Activated T-helper 9 cell treated with anti-CD3 and anti-CD28 coated beads, Interleukin-2, amount 50 U/mL, for 16 hours (primary cell): ENCODE measurements at places on chromosomes 7 and 10.

- no peak for DNase-seq
Measured at GRCh38 chr10:69963835-69964710, 88.6 kb upstream of the MACROH2A2 start.

DNA sequence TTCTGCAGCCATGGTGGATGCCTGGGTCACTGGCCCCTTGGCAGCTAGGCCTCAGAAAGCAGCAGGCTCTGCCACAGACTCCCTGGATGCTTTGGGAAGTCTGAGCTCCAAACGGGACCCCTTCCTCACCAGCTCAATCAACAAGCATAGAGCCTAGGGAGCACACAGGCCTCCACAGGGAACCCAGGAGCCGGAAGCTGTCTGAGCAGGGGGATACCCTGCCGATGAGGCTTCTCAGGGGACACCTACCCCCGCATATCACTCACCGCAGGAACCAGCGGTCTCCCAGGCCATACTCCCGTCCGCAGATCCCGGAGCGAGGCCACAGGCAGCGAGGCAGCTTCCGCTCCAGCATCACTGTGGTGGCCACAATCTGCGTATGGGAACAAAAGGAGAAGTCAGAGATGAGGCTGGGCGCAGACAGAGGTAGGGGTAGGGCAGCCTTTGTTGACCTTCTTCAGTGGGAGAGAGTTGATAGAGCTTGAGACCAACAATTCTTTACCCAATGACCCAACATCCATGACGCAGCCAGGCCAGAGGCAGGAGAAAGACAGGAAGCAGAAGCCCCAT lies 13.4 kb downstream of the TRPV6 start:
- no peak for DNase-seq

DNA sequence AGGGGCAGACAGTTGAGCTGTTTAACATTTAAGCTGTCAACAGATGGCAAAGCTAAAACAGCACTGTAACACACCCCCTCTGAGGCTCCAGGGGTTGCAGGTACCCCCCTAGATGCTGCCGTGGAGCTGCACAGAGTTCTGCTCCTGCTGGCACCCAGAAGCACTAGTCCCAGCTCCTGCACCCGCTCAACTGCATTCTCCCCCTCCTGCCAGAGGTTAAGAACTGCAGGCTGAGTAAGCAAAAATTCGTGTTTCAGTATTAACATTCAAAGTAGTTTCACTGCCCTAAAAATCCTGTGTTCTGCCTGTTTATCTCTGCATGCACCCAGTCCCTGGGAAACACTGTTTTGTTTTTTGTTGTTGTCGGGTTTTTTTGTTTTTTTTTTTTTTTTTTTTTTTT lies 790.8 kb upstream of the KCND2 start:
- no peak for DNase-seq

DNA sequence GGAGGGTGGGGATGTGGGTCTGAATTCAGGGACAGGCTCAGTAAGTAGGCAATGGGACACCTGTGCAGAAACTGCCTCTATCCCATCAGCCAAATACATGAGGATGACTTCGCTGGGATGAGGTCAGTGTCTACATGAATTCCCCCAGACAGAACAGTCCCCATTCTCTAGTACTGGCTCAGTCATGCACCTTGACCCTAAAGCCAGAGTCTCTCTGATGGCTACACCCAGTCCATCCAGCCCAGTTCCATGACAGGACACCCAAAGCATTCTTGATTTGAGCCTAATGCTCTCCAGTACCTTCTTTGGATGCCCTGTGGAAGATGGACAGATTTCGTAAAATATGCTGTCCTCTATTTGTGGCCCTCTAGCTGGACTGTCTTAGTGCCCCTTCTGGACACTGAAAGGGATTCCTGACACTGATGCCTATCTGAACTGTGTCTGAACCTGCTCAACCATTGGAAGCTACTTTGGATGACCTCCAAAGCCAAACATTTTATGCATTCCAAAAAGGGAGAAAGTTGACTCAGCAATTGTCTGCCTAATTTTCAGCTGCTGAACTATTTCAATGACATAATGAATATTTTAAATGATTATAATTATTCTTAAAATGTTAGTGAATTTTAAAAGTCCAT lies 14.6 kb downstream of the SFRP4 start:
- no peak for DNase-seq

DNA sequence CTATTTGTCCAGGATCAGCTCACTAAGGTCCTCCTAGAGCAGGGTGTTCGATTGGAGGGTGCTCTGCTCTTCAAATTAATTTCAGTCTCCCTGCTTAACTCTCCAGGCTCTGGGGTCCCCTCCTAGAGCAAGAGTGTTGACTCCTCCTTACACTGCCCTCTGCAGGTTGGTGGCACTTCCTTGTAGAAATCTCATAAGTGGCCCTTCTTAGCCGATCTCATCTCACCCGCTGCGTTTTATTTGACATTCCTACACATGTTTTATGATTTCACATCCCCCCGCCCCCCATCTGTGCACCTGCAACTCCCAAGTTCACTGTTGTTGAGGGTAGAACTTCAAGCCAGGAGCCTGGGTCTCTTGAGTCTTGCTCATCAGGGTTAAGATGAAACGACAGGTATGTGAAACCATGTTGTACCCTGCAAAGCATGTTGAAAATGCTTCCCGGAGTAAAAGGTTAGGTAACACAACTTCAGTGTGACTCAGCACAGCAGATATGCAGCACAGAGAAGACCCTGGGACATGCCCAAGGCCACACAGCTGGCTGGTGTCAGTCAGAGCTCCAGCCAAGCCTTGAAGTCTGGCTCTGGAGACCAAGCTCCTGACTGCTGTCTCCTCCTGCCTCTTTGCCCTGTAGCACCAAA lies 171.2 kb downstream of the PRKAG2 start:
- no peak for DNase-seq

DNA sequence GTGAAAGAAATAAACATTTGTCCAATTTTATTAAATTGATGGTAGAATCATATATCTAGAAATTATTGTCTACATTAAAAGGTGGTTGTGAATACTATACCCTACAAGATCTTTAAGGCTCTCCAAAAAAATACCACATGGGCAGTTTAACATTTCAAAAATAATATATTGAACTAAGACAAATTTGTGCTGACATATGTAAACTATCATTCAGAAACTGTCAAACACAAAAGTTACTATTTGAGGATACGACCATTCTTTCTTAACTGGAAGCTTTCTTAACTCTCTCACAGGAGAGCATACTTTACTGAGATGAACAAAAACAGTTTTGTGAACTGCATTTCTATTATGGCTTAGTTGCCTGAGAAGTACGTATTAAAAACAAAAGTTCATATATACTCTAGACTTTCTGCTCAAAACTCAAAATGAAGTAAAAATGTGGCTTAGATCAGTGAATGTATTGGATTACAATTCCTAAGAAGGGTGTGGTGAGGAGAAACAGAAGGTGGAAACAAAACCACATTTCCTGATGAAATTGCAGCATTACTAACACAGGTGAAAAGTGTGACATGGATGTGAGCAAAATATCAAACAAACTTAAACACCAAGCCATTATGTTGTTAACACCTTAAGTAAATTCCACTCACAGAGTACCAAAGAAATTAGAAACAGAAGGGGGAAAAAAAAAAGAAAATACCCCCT lies 138.5 kb downstream of the SEMA3A start:
- DNase-seq = no peak

DNA sequence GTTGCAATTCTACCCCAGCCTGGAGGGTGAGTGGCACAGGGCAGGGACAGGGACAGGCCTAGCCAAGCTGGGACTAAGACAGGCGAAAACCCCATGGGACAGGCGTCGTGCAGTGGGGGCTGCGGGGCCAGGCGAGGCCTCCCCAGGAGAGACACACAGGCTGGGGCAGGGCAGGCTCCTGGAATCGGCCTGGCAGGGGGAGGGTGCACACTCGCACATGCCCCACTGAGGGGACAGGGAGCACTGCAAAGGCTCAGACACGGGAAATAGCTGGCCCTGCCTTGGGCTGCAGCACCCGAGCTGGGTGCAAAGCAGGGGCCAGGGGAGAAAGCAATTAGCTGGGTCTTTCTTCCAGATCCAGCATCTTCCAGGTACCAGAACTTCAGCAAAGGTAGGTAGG lies 10.4 kb downstream of the LAT2 start:
- DNase-seq = no peak

- no peak for DNase-seq
Measured at GRCh38 chr10:22016046-22016705, 12.6 kb upstream of the DNAJC1 start.

DNA sequence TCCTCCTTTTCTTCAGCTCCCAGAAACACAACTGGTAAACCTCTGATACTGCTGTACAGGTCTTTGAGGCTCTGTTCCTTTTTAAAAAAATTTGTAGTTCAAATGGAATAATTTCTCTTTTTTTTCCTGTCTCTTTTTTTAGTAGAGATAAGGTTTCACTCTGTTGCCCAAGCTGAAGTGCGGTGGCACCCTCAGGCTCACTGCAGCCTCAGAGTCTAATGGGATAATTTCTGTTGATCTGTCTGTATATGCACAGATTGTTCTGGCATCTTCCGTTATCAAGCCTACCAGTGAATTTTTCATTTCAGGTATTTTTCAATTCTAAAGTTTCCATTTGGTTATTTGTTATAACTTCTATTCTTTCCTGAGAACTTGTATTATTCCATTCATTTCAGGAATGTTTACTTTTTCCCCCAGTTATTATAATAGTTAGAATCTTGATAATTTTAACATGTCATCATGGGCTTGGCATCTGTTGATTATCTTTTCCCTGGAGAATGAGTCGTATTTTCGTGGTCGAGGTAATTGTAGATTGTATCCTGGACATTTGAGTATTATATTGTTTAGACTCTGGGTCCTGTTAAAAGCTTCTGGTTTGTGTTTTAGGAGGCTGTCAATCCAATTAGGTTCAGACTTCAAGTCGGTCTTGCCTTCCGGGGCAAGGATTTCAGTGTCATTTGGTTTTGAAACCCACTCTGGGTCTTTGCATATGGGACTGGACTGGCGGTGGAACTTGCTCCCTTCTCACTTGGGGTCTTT lies 24.5 kb downstream of the CRCP start:
- DNase-seq = no peak

DNA sequence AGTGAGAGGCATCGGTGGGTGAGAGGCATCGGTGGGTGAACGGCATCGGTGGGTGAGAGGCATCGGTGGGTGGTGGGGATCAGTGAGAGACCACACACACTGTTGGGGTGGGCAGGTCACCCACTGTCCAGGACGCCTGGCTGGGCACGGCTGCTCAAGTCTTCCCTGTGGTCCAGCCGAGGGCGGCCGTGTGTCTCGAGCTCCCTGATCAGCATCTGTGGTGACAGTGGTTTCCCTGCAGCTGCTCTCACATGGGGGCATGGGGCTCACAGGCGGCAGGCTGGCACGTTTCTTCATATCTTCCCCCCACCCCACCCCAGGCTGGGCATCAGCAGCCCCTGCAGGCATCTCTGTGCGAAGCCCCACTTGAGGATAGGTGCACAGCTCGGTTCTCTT lies 78.2 kb downstream of the NKX6-2 start:
- DNase-seq = no peak

- no peak for DNase-seq
Measured at GRCh38 chr7:98879979-98880315, 1.6 kb downstream of the TRRAP start.

- DNase-seq = no peak
Measured at GRCh38 chr10:52221923-52222322, 92.2 kb upstream of the DKK1 start.

GRCh38 chr10:560314-560992 lies 129.0 kb downstream of the DIP2C start:
- no peak for DNase-seq

GRCh38 chr10:88886557-88886956 lies 6.5 kb downstream of the STAMBPL1 start:
- no peak for DNase-seq

- no peak for DNase-seq
Measured at GRCh38 chr7:39971924-39972323, 21.9 kb downstream of the CDK13 start.

GRCh38 chr7:2476298-2476697 lies at the start of gene GRIFIN:
Gene GRIFIN, minus strand, starts transcription at chr7:2476398. Its CDS starts 15 bp downstream, at chr7:2476383.
- DNase-seq = no peak

- DNase-seq = no peak
Measured at GRCh38 chr7:158595068-158595467, 7.4 kb upstream of the PTPRN2 start.

DNA sequence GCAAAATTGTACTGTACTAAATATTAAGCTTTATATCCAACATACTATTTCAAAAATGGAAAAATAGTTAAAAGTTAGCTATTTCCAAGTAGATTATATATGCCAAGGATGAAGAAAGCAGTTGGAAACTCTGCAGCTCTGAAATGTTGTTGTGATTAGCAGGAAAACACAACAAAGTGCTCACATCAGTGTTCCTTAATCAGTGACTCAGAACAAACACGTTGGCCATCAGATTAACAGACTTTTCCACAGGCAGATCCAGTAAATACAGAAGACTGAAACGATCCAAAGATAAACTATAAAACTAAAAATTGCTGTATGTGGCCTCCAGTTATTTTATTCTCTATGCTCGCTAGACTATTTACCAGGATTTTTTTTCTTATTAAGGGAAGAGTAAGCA lies 99.6 kb upstream of the SEMA3D start:
- no peak for DNase-seq

DNA sequence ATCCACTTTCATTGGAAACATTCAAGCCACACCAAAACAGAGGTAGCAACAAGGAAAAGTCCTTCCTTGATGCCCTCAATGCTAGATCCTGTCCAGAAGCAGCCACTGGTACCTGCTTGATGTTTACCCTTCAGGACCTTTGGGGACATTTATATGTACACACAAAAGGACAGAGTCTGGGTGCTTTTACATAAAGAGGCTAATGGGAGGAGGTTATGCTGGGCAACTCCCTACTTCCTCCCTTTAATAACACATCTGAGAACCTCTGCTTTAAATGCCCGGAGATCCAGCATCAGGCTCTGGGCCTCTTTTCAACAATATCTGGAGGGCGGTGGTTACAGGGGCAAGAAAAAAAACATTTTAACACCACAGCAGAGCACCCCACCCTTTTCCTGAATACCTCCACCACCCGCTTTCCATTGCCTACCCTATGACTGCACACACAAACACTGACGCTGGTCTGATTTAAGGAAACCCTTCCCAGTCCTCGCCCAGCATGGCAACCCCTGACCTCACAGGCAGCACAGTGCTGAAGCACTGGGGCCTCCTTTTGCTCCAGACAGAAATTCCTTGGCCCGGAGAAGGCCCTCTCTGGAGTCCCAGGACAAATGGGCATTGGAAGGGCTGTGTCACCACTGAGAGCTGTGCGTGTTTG lies 39.3 kb upstream of the DUSP5 start:
- DNase-seq = no peak

DNA sequence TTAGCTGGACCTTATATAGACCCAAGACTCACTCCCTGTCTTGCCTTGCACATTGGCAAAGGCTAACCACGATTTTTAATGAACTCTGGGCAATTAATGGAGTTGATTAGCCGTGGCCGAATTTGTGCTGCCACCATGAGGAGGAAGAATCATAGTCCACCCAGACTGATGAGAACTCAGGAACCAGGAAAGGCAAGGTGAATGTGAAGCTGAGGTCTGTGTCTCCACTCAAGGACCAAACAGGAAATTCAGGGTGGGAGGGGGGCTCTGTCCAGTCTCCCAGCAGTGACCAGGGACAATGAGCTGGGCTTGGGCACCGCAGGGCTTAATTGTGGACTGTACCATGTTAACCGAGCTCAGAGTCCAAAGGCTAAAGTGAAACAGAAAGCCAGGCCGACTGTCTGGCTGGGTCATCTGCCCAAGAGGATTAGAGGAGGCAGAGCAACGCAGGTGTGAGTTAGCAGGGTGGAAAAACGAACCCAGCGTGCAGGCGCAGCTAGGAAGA lies 127.0 kb upstream of the JCAD start:
- DNase-seq = no peak
